Tongue (tissue), 3 donors: ENCODE measurements at places on chromosomes 11 and 22.

- DNase-seq = peak; percentile 66
These were observed 2.1 kb downstream of the LGALS12 start for GRCh38 chr11:63508009-63508408.

DNA sequence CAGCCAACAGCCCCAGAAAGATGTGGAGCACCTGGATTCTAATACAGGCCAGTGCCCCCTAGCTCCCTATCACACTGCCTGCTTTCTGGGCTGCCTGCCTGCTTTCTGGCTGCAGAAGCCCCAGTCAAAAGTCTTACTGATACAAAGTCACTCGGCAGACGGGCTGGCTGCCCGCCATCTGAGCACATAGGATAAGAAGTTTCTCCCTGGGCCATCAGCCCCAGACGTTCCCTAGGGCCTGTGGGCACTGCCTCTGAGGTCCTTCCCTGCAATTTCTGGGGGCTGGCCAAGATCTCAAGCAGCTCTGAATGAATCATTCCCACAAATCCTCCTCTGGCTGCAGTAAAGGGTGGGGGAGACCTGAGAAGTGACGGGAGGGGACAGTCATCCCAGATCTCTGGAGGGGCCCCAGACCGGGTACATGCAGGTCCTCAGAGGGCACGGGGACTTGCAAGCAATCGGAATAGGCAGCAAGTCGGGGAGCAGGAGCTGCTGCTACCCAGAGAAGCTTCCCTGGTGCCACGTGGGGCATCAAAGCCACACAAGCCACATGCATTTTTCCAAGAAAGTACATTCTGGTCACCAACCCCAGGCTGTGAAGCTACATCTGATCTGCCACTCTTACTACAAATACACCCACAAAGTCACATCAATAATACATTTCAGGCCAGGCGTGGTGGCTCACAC is 4.7 kb downstream of the TPST2 start:
- peak; percentile 35 for DNase-seq

- no peak for DNase-seq
These were observed 726.6 kb upstream of the ARHGAP42 start for GRCh38 chr11:99960536-99960935.

DNA sequence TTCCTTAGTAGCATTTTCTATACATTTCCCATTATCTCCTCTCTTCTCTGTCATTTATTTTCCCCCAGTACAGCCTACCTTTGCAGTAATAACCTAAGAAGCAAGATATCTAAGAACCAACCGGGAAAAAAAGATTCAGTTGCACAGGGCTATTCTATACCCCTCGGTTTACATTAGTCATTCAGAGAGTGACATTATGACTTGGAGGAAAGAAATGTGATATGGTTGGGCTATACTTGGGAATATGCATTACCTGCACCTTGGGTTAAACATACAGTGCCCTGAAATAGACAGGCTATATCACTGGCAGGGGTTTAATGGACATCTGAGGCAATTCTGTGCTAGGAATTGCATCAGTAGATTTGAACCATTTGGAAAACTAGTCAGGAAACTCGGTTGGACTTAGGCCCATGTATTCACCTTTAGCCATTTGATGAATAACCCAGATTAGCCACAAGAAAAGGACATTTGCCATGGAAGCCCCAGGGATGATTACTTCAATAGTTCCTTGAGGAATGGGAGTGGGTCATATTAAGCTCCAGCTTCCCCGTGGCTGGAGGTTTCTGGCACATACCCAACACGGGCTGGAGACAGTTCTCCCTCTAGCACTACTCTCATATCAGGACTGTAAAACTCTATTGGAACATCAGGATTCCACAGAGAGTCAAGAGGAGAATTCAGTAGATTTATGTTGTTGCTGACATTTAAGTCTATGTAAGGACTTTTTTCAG is 973.2 kb downstream of the NTM start:
- DNase-seq = no peak

DNA sequence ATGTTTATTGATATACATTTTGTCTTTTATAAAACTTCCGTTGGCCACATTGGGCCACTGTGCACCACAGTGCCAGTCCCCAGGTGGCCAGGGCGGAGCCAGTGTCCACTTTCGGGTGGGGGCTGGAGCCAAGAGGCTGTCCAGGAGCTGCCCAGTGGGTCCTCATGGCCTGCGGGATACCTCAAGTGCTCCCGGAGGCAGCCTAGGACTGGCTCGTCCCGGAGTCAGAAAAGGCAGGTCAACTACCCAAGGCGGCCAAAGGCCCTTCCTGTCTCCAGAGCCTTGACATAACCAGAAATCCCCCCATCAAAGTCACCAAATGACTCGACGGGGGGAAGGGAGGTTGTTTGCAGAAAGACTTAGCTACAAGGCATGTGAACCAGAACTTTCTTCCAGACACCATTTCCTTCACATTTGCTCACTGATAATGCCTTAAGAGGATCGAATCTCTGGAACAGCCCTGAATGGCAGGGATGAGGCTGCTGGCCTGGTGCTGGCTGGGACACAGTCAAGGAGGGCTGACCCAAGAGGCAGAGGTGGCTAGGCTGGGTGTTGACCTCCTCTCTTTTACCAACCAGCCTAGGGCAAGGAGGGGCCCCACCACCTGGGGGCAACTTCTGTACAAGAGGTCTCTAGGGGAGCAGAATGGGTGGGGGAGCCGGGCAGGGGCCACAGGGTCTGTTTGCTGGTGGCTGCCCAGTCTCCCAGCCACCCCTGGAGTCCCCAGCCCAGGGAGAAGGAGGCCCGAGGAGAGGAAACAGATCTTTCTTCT is 8.4 kb downstream of the MRGPRF start:
- no peak for DNase-seq

GRCh38 chr22:21641417-21641788 is 699 bp upstream of the SDF2L1 start:
- DNase-seq = peak; percentile 41

DNA sequence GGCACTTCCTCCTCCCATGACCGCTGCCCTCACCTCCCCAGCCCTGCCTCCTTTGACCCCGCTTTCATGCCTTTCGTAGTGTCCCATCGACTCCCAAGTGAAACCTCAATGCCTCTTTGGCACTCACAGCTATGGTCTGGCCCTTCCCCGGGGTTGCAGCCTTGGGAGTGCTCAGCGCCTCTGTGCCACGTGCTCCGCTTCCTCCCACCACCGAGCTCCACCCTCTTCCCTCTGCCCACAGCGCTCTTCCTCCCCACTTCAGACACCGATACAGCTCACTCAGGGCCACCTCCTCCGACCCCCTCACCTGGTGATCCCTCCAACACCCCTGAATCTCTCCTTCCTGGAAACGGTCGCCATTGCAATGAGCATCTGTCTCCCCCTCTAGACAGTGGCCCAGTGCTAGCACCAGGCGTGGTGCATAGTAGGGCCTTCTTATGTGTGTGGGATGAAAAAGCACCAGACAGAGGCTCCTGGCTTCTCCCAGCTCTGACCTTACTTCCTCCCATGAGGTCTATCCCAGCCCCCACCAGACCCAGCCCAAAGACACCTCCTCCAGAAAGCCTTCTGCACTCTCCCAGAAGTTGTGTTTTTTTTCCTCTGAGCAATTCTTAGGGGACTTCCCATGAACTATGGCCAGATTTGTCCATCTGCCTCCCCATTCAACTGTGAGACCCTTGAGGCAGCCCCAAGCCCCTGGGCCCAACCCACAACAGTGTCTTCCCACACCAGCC is 16.4 kb upstream of the SCGB1A1 start:
- DNase-seq = no peak

DNA sequence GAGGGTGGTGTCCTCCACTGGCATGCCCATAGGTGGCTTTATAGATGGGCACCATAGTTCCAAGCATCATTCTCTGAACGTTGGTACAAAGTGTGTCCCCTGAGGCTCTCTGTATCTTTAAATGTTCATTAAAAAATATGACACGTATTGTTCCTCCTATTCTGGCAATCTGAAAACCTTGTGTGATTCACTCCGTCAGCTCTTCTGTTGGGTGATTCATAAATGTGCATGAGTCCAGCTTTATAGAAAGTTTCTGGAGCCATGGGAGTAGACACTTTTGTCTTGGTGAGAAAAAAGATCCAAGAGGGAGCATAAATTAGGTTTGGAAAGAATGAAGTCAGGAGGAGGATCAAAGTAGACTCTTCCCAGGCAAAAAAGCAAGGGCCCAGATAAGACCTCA is 728.8 kb downstream of the NELL1 start:
- DNase-seq = no peak

- no peak for DNase-seq
These were observed 35.4 kb downstream of the NFAM1 start for GRCh38 chr22:42396621-42397331.

DNA sequence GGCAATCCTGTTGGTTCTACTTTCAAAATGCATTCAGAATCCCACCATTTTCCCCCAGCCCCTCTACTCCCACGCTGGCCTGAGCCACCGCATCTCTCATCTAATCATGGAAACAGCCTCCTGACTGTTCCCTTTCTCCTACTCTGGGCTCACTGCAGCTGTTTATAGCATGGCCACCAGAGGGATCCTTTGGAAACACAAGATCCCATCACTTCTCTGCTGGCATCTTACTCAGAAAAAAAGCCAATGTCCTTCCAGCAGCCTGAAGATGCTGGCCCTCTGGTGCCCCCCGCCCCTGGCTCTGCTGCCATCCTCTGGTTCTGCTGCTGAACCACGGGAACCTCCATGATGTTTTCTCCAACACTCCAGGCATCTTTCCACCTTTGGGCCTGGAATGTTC is 11.1 kb downstream of the MS4A8 start:
- DNase-seq = no peak

- peak; percentile 58 for DNase-seq
These were observed 680.9 kb upstream of the ANO5 start for GRCh38 chr11:21511835-21512440.

DNA sequence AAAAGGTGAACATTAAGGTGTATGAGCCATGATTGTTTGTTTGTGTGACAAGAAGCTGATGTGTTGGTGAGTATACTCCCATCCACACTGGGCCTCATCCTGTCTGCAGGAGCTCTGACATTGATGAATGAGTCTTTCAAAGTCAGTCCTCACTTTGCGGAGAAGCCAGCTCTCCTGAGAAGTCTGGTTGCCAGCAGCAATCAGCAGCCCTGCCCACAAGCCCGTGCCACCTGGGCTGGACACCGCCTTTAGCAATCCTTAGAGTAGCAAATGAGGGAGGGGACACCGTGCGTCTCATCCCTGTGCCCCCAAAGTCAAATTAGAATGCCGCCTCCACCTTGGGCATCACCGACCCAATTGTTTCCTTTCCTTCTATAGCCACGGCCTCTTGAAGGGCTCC is 174.8 kb upstream of the NECTIN1 start:
- no peak for DNase-seq

- DNase-seq = no peak
These were observed 63.0 kb downstream of the RPL27A start for GRCh38 chr11:8745431-8746253.

DNA sequence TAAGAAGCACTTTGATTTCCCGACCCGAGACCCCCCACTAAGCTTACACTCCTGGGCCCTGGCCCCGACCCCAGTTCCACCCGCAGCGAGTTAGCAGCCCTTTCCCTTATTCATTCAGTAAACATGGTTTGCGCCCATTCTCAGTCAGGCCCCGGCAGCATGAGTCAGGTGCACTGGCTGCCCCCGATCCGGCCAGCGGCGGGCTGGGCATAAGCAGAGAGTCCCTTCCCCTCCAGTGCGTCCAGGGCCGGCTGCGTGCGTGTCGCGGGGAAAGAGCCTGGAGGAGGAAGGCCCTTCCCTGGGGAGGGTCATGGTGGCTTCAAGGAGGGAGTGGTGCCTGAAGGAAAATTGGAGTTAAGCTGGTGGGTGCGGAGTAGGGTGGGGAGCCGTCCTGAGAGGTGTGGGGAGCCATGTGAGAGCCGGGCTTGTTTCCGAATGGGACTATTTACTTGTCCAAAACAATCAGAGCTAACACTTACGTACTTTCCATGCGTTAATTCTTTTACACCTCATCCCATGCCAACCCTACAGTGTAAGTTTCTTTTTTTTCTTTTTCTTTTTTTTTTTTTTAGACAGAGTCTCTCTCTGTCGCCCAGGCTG is 657 bp downstream of the IGHMBP2 start:
- DNase-seq = no peak

DNA sequence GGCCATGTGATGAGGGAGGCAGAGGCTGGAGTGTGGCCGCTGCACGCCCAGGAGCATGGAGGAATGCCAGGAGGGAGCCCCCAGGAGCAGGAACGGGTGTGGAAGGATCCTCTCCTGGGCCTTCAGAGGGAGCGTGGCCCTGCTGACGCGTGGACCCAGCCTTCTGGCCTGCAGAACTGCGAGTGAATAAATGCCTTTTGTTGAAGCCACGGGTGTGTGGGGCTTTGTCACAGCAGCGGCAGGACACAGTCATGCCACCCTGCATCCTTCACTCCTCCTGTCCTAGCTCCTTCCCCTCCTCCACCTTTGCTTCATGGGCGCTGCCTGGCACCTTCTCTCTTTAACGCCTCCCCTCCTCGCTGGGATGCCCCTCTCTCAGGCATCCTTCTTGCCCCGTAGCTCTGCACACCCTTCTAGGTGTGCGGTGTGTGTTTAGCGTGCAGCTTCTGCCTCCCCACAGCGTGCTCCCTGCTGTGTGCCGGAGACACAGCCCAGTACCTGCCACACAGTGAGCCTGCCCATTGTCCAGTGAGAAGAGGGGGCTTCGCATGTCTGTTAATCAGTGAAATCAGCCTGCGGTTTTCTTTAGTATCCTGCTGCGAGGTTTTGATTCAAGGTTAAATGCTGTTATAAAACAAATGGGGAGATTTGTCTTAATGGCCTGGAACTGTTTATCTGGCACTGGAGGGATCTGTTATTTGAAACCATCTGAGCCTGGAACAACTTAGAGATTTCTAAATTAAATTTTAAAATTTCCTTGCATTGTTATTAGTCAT is 459.6 kb downstream of the TBC1D22A start:
- no peak for DNase-seq

DNA sequence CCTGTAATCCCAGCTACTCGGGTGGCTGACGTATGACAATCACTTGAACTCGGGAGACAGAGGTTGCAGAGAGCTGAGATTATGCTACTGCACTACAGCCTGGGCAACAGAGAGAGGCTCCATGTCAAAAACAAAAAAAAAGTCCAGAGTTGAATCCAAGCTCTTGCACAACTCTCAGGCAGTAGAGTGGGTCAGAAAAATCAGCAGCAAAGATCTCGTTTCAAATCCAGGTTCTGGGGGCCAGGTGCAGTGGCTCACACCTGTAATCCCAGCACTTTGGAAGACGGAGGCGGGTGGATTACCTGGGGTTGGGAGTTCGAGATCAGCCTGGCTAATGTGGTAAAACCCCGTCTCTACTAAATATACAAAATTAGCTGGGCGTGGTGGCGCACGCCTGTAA is 24.9 kb downstream of the CLPB start:
- DNase-seq = no peak

- peak; percentile 26 for DNase-seq
These were observed 683.4 kb downstream of the TBC1D22A start for GRCh38 chr22:47445716-47446290.
